ENCODE measurements at places on chromosomes 2 and 18. TPM values are rescaled to one million over a fixed set of nuclear protein-coding genes. Genes with fewer than 3 reads are reported as not detected.

Gene SCYGR2
- not detected for total RNA-seq

Gene POU3F3
- 1.0 TPM for total RNA-seq

Gene PLB1
- 1.5 TPM for total RNA-seq

Gene TYMS
- total RNA-seq: 66.4 TPM

Gene MROH2A
- total RNA-seq: not detected

Gene DCDC2C
- total RNA-seq: not detected

Gene ZNF532
- total RNA-seq: 52.2 TPM

Gene ALPP
- 0.59 TPM for total RNA-seq

Gene CCDC85A
- total RNA-seq: 10.2 TPM

Gene ALLC
- total RNA-seq: not detected

Gene SAG
- not detected for total RNA-seq

All from M059J (cell line).